ENCODE measurements at places on chromosomes 3 and 15. TPM values are rescaled to one million over a fixed set of nuclear protein-coding genes. Genes with fewer than 3 reads are reported as not detected.

DNA sequence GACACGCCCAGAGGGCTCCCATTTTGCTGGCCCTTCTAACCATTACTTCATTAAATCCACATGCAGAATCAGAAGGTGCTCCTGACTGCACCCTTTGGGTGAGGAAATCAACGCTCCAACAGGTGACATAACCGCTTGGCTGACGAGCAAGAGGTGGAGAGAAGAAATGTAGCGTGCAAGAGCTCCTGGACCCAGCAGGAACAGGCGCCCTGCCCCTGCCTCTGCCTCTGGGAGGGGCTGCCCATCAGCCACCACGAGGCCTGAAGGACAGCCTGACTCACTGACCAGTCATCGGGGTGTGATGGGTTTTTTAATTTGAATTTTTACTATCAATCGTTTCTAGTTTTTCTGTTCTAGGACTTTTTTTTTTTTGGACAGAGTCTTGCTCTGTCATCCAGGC lies 218.2 kb downstream of the ADAMTS17 start:
- H3K27me3 ChIP-seq, result no peaks in the 10 kb centered on the region
- no peaks in the 10 kb centered on the region for H3K4me1 ChIP-seq
- H3K27ac ChIP-seq, result no peak overlapping the region

DNA sequence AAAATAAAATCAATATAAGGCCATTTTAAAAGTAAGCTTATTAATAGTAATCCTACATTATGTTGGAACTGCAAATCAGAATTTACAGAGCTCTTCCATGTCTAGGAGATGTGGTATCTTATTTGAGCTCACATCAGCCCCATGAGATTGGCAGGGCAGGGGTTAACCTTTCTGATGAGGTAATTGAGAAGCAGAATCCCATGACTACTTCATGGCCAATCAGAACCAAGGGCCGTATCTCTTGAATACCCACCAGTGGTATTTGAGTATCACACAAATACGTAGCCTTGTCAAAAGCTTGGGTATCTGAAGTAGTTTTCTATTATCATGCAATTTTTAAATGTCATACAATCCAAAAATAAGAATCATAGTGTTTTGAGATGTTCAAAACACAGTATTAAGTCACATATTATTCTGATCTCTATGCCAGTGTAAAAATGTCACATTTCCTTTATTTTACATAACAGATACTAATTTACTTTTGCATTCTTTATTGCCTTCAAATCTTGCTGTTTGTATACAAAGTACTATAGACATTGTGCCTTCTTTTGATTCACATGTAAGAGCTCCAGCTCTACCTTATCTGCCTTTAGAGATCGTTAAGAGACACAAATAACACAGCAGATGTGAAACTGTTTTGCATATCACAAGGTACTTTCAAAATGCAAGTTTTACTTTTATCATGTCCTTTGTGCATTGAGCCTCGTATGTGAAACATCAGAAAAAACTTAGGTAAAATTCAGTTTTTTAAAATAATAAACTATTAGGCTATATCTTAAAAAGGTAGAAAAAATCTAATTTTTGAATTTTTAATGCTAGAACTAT lies 251.7 kb upstream of the GOLGA6L4 start:
- H3K27ac ChIP-seq, result no peak overlapping the region
- H3K4me1 ChIP-seq, result no peaks in the 10 kb centered on the region
- H3K27me3 ChIP-seq, result no peaks in the 10 kb centered on the region
- no peaks in the 10 kb centered on the region for H3K36me3 ChIP-seq
- DNase-seq, result no peak
- no peak overlapping the region for H3K4me3 ChIP-seq

CKMT1B gene
- total RNA-seq, result 0.21 TPM

GRCh38 chr15:73794443-73795133 lies 41.4 kb upstream of the INSYN1 start:
- no peaks in the 10 kb centered on the region for H3K36me3 ChIP-seq
- H3K4me3 ChIP-seq, result no peak overlapping the region
- no peak overlapping the region for H3K27ac ChIP-seq
- DNase-seq, result no peak
- H3K4me1 ChIP-seq, result peaks cover 9% of the 10 kb centered on the region
- H3K27me3 ChIP-seq, result no peaks in the 10 kb centered on the region

DNA sequence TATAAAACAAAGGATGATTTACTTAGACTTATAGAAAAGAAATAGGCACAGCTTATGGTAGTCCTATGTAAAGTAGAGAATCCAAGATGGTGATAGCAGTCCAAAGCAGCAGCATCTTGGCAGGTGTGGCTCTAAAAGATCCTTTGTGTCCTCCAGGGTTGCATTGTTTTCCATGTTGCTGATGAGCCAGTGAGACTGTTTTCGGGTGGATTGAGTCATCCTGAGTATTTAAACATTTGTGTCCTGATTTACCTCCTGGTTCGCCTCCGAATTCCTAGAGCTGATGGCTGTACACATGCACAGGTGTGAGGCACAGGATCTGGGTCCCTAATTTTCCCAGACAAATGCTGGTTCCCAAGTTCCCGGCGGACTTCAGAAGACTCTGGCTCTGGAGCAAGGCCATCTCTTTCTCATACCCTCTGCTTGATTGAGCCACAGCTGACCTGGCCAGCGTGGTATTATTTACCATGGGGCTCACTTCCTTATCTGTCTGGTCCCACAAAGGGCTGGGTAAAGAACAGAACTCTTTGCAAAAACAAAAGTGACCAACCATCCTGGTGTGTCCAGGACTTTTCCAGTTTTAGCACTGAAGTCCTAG lies 51.0 kb downstream of the ARNT2 start:
- H3K36me3 ChIP-seq, result no peaks in the 10 kb centered on the region
- no peaks in the 10 kb centered on the region for H3K4me1 ChIP-seq
- H3K27ac ChIP-seq, result no peak overlapping the region
- DNase-seq, result no peak
- H3K27me3 ChIP-seq, result no peaks in the 10 kb centered on the region
- no peak overlapping the region for H3K4me3 ChIP-seq

GRCh38 chr15:74262151-74262550 lies 26.0 kb downstream of the CCDC33 start:
- no peaks in the 10 kb centered on the region for H3K4me1 ChIP-seq
- H3K27me3 ChIP-seq, result no peaks in the 10 kb centered on the region
- no peak overlapping the region for H3K4me3 ChIP-seq
- no peak overlapping the region for H3K27ac ChIP-seq
- no peaks in the 10 kb centered on the region for H3K36me3 ChIP-seq

GRCh38 chr3:52015438-52016228 lies 19.9 kb upstream of the RPL29 start:
- H3K4me3 ChIP-seq, result no peak overlapping the region
- H3K27me3 ChIP-seq, result no peaks in the 10 kb centered on the region
- peaks cover 63% of the 10 kb centered on the region for H3K4me1 ChIP-seq
- no peaks in the 10 kb centered on the region for H3K36me3 ChIP-seq
- peak overlapping the region; percentile 92 for H3K27ac ChIP-seq

DNA sequence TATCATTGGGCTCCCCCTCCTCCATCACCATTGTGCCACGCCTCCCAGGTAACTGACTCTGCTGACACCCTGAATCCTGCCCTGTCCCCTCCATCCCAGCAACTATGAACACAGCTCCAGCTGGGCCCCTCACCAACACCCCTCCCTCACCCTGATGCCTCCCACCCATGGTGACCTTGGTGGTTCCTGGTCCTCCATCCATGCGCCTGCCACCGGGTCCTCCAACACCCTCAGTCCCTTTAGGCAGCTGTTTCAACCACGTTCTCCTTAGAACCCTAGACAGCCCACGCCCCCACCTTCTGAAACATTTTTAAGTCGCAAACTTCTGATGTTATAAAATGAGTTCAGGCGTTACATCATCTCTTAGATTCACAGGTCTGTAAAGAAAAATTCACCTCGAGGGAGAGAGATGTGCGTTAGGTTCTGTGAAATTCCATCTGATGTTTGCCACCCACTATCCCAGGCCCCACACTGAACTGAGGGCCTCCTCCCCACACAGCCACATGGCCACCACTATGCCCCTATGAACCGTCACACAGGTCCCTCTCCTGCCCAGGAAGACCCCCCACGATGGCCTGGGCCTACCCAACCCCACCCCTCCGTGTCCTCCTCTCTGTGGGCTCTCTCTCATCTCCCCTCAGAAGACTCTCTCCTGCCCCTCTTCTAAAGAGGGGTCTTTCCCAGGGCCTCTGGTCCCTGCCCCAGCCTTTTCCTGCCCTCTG lies 29.8 kb downstream of the PCSK6 start:
- H3K4me3 ChIP-seq, result no peak overlapping the region
- no peaks in the 10 kb centered on the region for H3K36me3 ChIP-seq
- no peak for DNase-seq
- no peaks in the 10 kb centered on the region for H3K27me3 ChIP-seq
- no peak overlapping the region for H3K27ac ChIP-seq

- H3K4me3 ChIP-seq, result no peak overlapping the region
- H3K27me3 ChIP-seq, result no peaks in the 10 kb centered on the region
- peaks cover 2% of the 10 kb centered on the region for H3K4me1 ChIP-seq
- no peak for DNase-seq
- no peak overlapping the region for H3K27ac ChIP-seq
- no peaks in the 10 kb centered on the region for H3K36me3 ChIP-seq
Measured at GRCh38 chr3:20325563-20325962, 139.6 kb upstream of the SGO1 start.

DNA sequence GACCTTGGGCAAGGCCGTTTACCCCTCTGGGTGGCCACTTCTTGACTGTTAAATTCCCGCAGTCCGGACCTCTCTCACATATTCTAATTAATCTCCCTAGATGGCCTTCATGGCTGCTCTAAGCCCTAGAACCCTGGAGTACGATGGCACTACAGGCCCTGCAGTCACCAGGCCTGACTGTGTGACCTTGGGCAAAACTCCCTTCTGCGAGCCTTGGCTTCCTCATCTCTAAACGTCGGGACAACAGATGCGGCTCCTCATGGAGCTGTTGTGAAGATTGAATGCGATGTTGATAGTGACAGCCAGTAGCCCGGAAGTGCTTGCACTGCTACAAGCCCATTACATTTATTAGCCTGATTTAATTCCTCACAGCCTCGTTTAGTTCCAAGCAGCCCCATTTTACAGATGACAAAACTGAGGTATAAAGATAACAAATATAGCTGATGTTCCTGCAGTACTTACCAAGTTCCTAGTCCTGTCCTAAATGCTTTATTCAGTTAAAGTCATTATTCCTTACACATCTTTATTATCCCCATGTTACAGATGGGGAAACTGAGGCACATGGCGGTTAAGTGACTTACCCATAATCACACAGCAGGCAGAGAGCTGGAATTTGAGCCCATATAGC lies 10.3 kb downstream of the EPHB3 start:
- H3K4me3 ChIP-seq, result no peak overlapping the region
- no peaks in the 10 kb centered on the region for H3K36me3 ChIP-seq
- H3K27me3 ChIP-seq, result no peaks in the 10 kb centered on the region
- DNase-seq, result no peak
- H3K27ac ChIP-seq, result no peak overlapping the region

DNA sequence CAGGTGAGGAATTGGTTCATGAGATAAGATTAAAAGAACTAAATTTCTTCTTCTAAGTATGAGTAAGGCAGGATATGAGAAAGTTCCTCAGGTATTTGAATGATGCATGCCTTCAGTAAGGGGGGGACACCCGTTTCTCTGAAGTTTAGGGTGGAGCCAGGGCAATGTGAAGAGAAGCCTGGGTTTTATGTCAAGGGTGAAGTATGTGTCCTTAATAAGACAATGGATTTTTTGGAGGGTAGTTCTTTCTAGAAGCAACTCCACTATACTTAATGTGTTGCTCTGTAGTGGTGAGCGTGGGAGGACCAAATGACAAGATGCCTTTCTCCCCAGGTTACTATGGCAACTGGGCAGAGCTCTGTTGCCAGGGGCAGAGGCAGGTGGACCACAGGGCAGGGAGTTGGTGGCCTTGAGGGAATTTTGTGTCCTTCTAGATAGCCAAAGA lies 44.0 kb downstream of the PHLDB2 start:
- no peaks in the 10 kb centered on the region for H3K4me1 ChIP-seq
- no peak overlapping the region for H3K4me3 ChIP-seq
- no peak overlapping the region for H3K27ac ChIP-seq
- no peak for DNase-seq

- no peaks in the 10 kb centered on the region for H3K27me3 ChIP-seq
- no peaks in the 10 kb centered on the region for H3K36me3 ChIP-seq
- no peak overlapping the region for H3K27ac ChIP-seq
- no peaks in the 10 kb centered on the region for H3K4me1 ChIP-seq
- no peak overlapping the region for H3K4me3 ChIP-seq
Measured at GRCh38 chr15:97566961-97567360, 393.5 kb upstream of the ARRDC4 start.

CCDC33 gene
- total RNA-seq, result not detected

DNA sequence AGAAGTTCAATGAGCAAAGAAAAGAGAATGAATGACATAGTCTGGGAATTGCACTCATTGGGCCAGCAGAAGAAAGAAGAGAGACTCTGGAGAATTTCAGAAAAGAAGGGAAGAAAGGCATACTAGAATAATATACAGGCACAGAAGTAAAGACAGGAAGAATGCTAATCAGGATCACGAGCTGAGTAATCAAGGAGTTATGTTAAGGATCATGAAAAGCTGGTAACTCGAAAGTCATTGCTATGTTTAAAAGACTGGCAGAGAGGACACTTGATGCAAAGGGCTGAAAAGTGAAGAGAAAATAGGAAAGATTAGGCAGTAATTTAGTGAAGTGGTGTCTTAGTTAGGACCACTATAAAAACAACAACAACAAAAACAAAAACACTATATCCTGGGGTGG lies 284.1 kb downstream of the ZBBX start:
- H3K36me3 ChIP-seq, result no peaks in the 10 kb centered on the region
- H3K27me3 ChIP-seq, result no peaks in the 10 kb centered on the region
- no peaks in the 10 kb centered on the region for H3K4me1 ChIP-seq
- DNase-seq, result no peak

DNA sequence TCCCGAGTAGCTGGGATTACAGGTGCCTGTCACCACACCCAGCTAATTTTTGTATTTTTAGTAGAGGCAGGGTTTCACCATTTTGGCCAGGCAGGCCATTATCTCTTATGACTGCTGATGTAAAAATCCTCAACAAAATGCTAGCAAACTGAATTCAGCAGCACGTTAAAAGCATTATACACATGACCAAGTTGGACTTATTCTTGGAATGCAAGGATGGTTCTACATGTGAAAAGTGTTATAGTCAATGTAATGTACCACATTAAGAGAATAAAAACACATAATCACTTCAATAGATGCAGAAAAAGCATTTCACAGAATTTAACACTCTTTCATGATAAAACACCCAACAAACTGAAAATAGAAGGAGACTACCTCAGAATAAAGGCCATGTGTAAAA lies 20.2 kb downstream of the RNF13 start:
- H3K27ac ChIP-seq, result no peak overlapping the region
- no peaks in the 10 kb centered on the region for H3K36me3 ChIP-seq
- H3K4me1 ChIP-seq, result peaks cover 14% of the 10 kb centered on the region
- no peaks in the 10 kb centered on the region for H3K27me3 ChIP-seq

GRCh38 chr3:13705051-13705450 lies 156.1 kb downstream of the FBLN2 start:
- no peak overlapping the region for H3K4me3 ChIP-seq
- H3K36me3 ChIP-seq, result no peaks in the 10 kb centered on the region
- H3K27me3 ChIP-seq, result no peaks in the 10 kb centered on the region
- H3K27ac ChIP-seq, result no peak overlapping the region

- H3K27me3 ChIP-seq, result no peaks in the 10 kb centered on the region
- no peak overlapping the region for H3K4me3 ChIP-seq
- no peak overlapping the region for H3K27ac ChIP-seq
- no peaks in the 10 kb centered on the region for H3K36me3 ChIP-seq
- no peak for DNase-seq
- H3K4me1 ChIP-seq, result peaks cover 31% of the 10 kb centered on the region
Measured at GRCh38 chr15:34339946-34340345, 2.4 kb upstream of the SLC12A6 start.

SLC30A4 gene
- total RNA-seq, result 2.0 TPM

Data from psoas muscle (tissue), 8 donors.